Fibroblast of lung (primary cell): ENCODE measurements at places on chromosomes 1 and 21. TPM values are rescaled to one million over a fixed set of nuclear protein-coding genes. Genes with fewer than 3 reads are reported as not detected.

ROR1 gene
- polyA plus RNA-seq = 14.5 and 23.6 TPM in 2 replicates

KCNH1 gene
- 0.08 and 1.5 TPM in 2 replicates for polyA plus RNA-seq

SAMSN1 gene
- polyA plus RNA-seq = not detected in 2 replicates

MED8 gene
- polyA plus RNA-seq = 45.8 and 49.7 TPM in 2 replicates
